HFFc6 (cell line): ENCODE measurements at places on chromosomes 13 and 19. TPM values are rescaled to one million over a fixed set of nuclear protein-coding genes. Genes with fewer than 3 reads are reported as not detected.

Gene MAP3K10
- 10.7 to 14.1 TPM (median 12.2 TPM) in 3 replicates for total RNA-seq

Gene APLP1
- 23.8 to 38.5 TPM (median 30.5 TPM) in 3 replicates for total RNA-seq

Gene ZNF625
- 5.0 and 7.9 TPM in 2 replicates for total RNA-seq

Gene CALR
- total RNA-seq: 1,801 to 2,461 TPM (median 2,207 TPM) in 3 replicates

Gene CEACAM18
- total RNA-seq: not detected in 3 replicates
